ENCODE measurements at places on chromosomes 6 and 20.
A peak's percentile ranks its signal among the peaks of the same experiment; 100 is the strongest.

- DNase-seq: peak; percentile 11
These were observed 1055.1 kb upstream of the GJE1 start for GRCh38 chr6:141077355-141078333.

DNA sequence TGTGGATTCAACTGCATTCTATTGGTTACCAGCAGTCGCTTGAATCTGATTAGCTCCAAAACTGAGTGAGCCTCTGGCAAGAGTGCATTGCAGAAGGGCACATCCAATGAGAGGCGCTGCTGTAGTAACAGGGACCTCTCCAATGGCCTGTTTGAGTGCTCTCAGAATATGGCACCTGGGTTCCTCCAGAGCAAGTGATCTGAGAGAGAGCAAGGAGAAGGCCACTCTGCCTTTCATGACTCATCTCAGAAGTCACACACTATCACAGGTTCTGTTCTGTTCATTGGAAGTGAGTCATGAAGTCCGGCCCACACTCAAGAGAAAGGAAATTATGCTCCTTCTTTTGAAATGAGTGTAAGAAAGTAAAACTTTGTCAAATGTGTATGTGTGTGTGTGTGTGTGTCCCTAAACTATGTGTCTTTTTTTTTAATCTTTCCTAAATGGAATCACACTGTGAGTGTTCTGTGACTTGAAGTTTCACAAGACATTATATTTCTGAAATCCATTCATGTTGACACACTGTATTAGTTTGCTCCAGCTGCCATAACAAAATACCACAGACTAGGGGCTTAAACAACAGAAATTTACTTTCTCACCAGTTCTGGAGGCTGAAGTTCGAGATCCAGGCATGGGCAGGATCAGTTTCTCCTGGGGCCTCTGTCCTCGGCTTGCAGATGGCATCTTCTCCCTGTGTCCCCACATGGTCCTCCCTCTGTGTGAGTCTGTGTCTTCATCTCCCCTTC is 138.3 kb upstream of the CDYL start:
- no peak for DNase-seq

GRCh38 chr6:156434049-156434794 is 343.0 kb upstream of the ARID1B start:
- DNase-seq: no peak

DNA sequence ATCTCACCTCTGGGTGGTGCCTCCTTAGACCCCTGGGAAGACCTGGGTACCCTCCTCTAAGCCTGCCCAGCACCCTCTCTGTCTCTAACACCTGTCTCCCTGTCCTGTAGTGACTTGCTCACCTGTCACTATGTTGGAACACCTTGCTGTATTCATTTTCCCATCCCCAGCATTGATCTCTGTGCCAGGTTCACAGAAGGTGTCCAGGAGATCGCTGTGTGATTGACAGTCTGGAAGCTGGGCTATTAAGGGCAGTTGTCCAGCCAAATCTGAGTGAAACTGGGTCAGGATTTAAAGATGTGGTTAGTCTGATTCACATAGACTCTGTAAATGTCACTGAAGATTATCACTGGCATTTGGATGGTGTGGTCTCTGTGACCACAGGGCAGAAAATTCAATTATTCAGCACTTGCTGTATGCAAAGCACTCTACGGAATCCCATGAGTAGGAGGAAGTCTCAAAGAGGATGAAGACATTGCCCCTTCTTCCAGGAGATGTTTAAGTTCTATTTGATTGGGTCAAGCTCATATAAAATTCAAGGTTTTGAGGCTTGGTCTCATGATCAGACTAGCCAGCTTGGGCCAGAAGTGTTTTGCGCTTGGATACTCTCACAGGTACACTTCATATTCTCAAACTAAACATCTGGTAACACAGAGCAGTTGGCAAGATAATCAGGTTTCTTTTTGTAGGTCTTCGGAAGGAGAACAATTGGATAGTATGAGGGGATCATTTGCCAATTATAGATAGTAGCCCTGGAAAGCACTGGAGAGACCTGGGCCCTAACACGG is 57.8 kb upstream of the TAGAP start:
- DNase-seq: no peak

- no peak for DNase-seq
These were observed 20.9 kb downstream of the OSBPL2 start for GRCh38 chr20:62259294-62259565.

GRCh38 chr6:3850451-3851203 is 1.5 kb downstream of the FAM50B start:
- DNase-seq: no peak

DNA sequence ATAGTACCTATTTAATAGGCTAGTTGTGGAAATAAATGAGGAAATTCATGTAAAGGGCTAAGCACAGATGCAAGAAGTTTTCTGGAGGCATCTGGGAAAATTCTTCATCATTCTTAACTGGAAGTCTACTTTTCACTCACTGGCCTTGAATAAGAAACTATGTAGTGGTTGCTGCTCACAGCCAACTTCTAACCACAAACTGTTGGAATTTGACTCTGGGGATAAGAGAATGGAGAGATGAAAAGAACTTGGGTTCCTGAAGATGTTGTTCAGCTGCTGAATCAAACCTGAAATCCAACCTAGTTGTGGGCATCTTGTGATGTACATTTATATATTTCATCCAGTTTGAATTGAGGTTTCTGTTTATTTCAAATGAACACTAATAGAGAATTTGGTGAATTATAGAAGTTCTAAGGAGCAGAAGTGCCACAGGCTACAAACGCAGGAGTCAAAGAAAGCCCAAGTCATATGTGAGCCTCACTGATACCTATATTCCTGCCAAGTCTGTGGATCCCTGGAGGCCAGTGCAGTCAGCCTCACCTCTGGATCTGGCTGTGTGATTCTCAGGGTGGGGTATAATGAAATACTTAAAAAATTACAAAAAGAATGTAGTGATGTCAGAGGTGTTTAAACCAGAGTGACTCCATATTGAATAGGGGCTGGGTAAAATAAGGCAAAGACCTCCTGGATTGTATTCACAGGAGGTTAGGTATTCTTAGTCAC is 18.7 kb upstream of the MEI4 start:
- DNase-seq: no peak

- DNase-seq: no peak
These were observed 94.4 kb downstream of the LAMP5 start for GRCh38 chr20:9608639-9609340.

DNA sequence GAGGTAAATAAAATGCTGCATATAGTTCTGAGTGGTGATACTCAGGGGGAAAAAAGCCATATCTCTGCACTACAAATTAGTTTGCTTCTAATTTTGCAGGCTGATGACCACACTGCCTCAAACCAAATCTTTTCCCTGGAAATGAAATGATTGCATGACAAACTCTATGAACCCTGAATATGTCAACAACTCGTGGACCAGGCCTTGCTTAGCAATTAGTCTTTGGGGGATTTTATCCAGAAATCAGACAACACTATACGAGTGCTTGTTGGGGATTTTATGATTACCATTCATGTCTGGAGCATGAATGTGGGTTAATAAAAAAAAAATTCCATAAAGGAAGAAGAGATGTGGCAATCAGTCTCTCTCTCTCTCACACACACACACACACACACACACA is 42.0 kb downstream of the SOBP start:
- DNase-seq: no peak

GRCh38 chr20:42046371-42047085 is 428.4 kb upstream of the CHD6 start:
- no peak for DNase-seq

DNA sequence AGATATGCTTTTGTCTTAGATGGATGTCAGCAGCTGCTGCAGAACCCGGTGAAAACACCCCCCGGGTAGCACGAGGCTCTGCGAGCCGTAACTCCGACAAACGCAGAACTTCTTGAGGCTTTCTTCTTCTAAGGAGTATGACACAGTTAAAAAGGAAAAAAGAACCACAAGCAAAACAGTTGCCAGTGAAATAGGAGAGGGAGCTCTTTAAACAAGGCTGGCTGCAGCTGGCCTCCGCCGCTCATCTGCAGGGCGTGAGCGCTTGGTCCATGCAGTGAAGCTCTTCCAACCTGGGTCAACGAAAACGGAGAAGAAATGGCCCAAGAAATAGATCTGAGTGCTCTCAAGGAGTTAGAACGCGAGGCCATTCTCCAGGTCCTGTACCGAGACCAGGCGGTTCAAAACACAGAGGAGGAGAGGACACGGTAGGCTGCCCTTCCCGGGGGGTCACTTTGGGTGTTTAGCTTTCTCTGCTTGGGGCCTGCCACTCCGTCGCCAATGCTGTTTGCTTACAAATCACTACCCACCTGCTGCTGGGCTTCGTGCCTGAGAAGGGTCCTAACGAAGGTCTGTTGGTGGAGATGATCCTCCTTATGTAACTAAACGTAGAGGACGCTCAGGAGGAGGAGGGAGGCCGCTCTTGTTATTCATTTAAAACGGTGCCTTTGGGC is 13.2 kb downstream of the SYTL3 start:
- DNase-seq: peak; percentile 91

GRCh38 chr6:43936476-43936875 is 166.5 kb downstream of the VEGFA start:
- DNase-seq: no peak

DNA sequence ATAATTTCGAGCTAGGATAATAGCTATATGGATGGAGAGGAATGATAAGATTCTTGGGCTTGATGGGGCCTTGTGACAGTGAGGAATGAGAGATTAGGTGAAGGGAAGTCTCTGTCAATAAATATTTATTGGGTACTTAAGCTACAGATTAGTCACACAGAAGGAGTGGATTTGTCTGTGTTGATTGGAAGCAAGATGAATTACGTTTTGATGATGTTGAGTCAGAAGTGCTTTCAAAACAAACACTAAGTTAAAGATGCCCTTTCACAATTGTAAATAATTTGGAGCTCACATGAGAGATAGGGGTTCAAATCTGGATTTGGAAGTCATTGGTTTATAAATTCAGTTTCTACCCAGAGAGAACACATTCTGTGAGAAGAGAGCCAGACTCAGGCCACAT is 834.2 kb downstream of the KIF16B start:
- DNase-seq: no peak

GRCh38 chr6:10882657-10883171 is 873 bp upstream of the GCM2 start:
- no peak for DNase-seq

DNA sequence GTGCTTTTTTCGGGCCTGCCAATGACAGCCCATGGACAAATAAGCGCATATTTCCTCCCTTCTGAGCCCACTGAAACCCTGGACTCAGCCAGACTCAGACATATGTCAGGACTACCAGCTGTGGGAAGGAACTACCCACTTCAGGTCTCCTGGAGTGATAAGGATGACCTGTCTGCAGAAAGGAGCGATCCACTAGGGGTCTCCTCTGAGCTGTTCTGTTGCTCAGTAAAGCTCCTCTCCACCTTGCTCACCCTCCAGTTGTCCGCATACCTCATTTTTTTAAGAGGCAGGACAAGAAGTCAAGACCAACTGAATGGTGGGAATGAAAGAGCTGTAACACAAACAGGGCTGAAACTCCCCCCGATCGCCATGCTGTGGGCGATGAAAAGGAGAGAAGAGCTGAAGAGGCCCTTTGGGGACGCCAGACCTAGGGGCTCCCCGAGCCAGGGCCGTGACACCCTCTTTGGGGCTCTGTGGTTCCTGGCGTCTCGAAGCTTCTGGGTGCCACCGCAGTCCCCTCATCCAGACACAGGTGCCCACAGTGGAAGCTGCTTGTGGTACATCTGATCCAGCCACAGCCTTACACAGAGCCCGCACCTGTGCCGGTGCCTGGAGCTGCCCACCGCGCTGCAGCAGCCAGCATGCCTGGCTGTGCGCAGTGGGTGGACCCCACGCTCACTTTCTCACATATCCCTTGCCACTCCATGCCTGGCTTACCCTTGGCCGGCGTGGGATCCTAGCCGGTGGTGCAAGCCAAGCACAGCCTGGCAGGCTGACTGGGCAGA is 68.8 kb downstream of the EYS start:
- DNase-seq: no peak

GRCh38 chr6:16481697-16482399 is 243.5 kb downstream of the GMPR start:
- no peak for DNase-seq

DNA sequence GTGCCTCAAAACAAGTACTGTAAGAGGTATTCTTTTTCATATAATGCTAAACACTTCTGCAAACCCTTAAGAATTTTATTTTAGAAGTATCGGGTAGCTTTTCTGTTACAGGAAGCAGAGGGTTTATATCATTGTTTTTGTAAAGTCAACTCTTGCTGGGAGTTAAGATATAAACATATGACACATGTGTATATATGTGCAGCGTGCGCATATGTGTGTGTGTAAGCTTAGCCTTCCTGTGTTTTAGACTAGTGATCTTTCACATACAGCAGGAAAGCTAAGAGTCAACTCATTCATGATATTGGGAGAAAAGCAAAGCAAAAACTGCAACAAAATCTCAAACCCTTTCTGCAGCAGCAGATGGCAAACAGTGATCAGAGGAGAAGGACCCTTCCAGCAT is 102.4 kb downstream of the ARID1B start:
- DNase-seq: no peak

DNA sequence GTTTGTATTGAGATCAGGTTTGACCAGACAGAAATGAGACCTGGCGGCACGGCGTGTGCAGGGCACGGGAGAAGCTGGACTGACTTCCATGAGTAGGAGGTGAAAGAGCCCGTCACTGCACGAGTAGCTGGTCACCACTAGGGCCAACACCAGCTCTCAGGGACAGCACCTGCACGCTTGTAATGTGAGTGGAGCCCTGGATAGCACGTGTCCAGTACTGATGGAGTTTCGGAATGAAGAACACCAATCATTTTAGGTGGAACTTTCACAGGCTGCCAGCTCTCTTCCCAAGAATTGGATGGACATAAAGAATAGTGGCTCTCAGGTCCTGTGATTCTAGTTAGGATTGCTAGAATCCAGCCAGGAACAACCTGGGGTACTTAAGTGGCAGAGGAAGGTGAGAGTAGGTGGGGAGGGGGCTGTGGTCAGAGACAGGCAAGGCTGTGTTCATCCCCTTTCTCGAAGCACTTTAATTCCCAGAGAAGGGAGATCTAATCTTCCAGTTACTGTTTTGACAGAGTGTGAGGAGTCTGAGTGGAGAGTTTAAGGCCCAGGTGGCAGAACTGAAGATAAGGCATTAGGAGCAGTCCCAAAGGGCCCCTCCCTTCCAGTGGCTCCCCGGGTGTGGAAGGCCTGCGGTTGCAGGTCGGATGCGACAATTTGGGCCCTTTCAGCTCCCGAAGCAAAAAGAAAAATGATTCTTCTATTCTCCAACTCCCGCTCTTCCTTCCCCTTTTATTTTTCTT is 314.8 kb downstream of the QKI start:
- DNase-seq: no peak

DNA sequence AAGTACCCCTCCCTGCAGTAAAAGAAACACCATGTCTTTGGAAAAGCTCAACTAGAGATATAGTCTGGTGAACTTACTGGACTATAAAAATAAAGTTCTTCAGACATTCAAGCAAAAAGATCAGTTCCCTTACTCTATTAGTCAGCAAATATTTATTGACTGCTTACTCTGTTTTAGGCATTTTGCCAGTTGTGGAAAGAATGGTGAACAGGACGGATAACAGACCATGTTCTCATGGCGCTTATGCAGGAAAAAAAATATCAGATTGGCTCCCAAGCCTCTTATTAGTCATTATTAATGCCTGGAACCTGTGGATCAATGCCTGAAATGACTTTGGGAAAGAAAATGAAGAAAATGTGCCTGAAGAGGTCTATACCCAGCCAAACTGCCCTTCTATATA is 282.2 kb upstream of the EPHA7 start:
- DNase-seq: no peak

GRCh38 chr6:135012764-135013163 is 41.9 kb downstream of the HBS1L start:
- DNase-seq: no peak
